ENCODE measurements at places on chromosomes 3 and 15. TPM values are rescaled to one million over a fixed set of nuclear protein-coding genes. Genes with fewer than 3 reads are reported as not detected.

GRK7 gene
- polyA plus RNA-seq = not detected

DNA sequence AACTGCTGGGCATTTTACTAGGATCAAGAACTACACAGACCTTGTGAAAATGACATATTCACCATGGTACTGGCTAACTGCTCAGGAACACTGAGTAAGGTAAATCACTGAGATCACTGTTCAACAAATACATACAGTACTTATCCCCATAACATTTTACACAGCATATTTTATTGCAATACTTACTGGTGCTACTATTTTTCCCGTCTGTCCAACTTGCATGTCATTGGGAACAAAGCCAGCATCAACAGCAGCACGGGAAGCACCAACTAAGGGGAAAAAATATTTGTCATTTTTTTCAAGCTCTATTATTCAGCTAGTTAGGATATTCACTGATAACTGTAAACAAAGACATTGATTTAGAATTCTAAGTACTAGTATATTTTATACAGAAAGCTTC, 37.0 kb downstream of the ETFA start:
- DNase-seq = no peak

CLDN1 gene
- 60.1 TPM for polyA plus RNA-seq

DNA sequence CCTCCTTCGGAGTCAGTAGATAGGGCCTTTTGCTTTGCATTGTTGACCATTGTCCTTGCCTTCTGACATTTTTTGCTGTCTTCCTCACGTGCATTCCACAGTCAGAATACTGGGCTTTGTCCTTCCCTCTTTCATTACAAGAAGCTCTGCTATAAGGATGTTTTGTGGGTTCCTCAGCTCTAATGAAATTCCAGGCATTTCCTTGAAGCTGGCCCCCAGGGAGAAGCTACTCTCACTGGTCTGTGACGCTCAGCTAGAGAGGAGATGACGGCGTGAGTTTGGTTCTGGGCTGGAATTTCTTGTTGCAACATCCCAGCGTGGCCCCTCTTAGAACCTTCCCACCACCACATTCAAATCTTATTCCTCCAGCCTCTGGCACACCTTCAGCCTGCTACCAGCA, 210.2 kb downstream of the TJP1 start:
- no peak for DNase-seq

GALNT15 gene
- polyA plus RNA-seq = 2.1 TPM

IGF1R gene
- polyA plus RNA-seq = 38.3 TPM

Data from left renal cortex interstitium (tissue), 4 donors.